ENCODE measurements at places on chromosomes 6 and 20.

DNA sequence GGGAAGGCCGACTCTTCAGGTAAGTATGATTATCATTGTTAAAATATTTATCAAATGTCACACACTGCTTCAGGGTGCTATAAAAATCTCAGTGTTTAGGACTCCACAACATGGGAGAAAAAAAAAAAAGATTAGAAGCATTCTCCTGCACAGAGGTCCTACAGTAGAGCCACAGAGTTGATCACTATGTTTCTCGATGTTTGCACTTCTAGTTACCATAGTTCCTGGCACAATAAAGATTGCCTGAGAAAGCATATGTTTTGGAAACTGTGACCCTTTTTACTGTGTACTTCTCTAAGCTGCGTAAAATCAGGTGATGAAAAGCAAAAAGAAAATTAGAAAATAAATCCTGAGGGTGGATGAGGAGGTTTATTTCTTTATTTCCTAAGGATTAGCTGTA is 269.9 kb upstream of the SYNCRIP start:
- no peak for DNase-seq

DNA sequence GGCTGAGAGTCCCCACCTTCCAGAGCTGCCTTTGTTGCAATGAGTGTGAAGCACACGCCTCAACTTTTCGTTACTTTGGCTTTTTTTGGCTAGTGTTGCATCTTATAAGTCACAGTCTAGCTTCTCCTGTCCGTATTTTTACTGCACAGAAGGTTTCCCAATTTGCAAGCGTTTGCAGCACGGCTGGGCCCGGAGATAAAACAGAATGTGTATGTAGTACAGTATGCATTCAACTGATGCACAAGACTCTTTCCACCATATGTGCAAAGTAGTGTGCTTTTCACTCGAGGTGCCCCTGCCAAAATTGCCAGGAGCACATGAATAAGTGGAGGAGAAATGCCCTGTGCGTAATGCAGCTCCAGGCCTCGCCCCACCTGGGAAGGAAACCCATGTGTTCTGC is 79.6 kb downstream of the SOBP start:
- DNase-seq: no peak

- DNase-seq: no peak
Observed at GRCh38 chr20:19502169-19502568, 255.9 kb upstream of the RIN2 start.

- DNase-seq: no peak
Observed at GRCh38 chr6:137673603-137674002, 179.4 kb upstream of the OLIG3 start.

DNA sequence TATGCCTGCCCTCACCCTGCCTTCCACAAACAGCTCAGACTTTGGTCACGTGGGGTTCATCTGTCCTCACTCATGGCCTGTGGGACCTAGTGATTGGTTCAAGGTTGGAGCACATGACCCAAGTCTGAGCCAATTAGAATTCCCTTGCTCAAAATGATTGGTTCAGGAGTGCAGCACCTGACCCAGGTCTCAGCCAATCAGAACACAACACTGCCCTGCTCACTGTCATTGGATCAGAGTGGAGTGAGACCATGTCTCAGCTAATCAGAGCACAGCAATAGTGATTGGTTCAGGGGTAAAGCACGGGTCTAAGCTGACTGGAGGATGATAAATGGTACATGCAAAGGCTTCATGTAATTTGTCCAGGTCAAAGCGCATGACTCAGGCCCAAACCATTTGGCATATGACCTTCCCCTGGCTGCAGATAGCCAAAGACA is 102.2 kb downstream of the PREX1 start:
- no peak for DNase-seq
